ENCODE measurements at places on chromosomes 3 and 15. TPM values are rescaled to one million over a fixed set of nuclear protein-coding genes. Genes with fewer than 3 reads are reported as not detected.
A peak's percentile ranks its signal among the peaks of the same experiment; 100 is the strongest.

DNA sequence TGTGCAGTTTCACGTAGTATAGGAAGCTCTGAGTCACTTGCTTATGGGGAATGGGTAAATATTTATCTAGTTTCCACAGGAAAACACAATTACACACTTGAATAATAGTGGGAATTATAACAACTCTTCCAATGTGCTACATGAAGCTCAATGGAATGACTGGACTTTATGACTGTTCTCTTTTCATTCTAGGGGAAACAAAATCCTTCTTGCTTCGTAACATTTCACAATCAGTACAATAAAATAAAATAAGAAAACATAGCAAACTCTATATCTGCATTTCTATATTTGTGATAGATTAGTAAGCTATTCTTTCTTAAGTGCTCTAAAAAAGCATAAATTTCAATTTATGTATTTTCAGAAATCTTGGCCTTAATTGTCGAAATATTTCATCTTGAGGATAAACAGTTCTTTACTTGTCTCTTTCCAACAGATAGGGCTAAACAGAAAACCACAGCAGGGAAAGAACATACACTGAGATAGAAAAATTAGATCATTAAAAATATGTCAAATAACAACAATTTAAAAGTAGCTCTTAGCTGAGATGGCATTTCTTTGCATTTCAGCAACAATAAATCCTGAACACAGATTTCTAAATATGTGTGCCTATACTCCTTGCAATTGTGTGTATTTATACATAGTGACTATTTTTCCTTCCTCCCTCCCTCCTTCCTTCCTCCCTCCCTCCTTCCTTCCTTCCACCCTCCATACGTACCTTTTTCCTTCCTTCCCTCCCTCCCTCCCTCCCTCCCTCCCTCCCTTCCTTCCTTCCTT, 395.5 kb upstream of the KCNMB2 start:
- DNase-seq = peak; percentile 33

DNA sequence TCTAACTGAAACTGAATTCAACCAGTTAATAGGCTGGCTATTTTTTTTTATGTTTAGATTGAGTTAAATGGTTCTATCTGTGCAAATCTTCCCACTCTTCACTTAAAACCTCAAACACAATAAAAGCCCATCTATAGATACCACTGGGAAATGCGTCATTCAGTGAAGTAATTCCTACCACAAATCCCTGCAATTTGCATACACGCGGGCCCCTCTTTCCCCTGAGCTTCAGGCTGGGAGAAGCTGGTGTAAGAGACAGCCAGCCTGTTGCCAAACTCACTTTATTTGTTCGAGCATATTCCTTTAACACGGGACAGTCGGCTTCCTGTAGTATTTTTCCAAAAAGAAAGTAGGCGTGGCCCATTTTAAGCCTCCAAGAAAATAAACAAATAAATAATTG, 26.0 kb upstream of the MCTP2 start:
- no peak for DNase-seq

DNA sequence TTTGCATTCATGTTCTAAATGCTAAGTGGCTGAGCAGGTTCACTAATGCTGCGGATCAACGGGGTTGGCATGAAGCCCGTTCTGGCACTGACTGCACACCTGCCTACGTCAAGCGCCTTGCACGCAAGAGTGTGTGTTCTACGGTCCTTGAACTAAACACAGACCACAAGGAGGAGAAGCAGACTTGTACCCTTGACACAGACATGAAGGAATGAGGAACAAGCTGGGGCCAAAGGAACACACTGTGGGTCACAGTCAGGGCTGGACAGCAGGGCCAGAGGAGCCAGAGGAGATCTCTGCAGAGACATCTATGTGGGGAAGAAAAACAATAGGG, 48.0 kb upstream of the LDHAL6B start:
- DNase-seq = no peak

AMOTL2 gene
- total RNA-seq = 74.6 TPM

ANKRD34C gene
- total RNA-seq = not detected

GRCh38 chr3:153373606-153374005, 211.6 kb downstream of the RAP2B start:
- no peak for DNase-seq

- DNase-seq = peak; percentile 21
Observed at GRCh38 chr15:31262901-31263671, 63.5 kb upstream of the KLF13 start.

DNA sequence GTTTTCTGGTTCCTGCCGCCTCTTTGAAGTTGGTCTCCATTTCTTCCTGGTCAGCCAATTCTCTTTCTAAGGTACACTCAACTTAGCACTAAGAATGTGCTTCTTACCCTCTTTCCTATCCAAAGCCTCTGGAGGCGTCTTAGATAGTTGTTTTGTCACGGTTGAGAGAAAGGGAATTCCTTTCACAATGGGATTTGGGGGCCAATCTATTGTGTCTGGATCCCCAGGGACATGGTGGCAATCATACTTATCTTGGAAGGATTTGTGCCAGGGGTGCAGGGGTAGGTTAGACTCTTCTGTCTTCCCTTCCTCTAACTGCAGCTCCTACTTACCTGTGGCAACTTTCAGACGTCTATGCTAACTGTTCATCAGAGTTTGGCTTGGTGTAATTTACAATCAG, 287.1 kb downstream of the SOX2 start:
- no peak for DNase-seq

GRCh38 chr15:66097151-66098021, 156.2 kb downstream of the MEGF11 start:
- DNase-seq = no peak

LPP gene
- 89.6 TPM for total RNA-seq

GRCh38 chr3:195801251-195802183, 10.2 kb downstream of the MUC4 start:
- no peak for DNase-seq

DNA sequence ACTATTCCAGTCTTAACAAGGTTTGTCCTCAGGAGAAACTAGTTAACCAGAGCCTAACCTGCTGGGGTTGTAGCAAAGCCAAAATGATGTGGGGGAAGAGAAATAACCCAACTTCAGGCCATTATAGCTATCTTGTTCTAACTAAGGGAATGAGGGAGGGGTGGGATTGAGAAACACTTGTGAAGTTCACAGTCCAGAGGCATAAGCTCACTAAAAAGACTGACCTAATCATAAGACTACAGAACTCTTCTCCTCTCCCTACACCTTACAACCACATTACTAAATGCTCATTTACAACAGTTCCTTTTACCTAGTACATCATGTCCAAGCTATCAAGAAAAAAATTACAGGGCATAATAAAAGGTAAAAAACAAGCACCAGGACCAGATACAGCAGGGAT, 52.8 kb downstream of the UBE3A start:
- DNase-seq = no peak

CAMK2N2 gene
- not detected for total RNA-seq

DNA sequence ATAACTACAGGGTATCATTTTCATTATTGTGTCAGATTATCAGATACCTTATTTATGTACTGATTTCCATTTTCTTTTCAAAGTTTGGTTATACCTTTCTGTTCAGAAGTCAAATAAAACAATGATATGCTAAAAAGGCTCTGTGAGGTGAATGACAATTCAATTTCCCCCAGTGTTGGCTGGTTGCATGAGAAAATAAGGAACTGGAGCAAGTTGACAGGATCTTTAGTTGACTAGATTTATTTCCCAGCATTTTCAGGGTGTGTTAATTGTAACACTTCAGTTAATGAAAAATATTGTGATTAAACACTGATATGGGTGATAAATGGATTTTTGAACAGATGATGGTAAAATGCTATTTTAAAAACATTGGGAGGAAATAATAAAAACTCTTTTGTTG, 122.8 kb upstream of the FAM3D start:
- no peak for DNase-seq

GRCh38 chr15:73686781-73687256, 2.6 kb downstream of the CD276 start:
- peak; percentile 95 for DNase-seq

DNA sequence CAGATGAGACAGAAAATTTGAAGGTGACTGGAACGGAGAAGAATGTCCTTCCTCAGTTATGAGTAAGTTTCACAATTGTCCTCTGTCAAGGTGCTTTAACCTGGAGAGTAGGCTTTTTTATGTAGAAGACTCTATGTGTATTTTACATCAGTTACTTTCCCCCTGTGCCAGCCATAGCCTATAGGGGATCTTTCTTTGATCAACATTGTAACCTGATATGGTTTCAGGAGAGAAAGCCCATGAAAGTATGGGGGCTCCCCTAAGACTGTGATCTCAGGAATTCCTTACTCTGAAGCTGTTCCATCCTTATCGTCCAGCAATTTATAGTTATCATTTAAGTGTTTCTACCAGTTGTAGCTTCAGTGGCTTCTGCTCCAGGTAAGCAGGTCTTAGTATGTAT, 1076.3 kb upstream of the EPHA6 start:
- no peak for DNase-seq

GRCh38 chr3:49916686-49917085, 12.9 kb downstream of the MON1A start:
- DNase-seq = peak; percentile 34

DNA sequence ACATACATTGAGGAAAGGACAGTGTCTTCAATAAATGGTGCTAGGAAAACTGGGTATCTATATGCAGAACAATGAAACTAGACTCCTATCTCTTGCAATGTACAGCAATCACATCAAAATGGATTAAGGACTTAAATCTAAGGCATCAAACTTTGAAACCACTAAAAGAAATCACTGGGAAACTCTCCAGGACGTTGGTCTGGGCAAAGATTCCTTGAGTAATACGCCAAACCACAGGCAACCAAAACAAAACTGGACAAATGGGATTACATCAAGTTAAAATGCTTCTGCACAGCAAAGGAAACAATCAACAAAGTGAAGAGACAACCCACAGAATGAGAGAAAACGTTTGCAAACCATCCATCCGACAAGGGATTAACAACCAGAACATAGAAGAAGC, 14.5 kb downstream of the LAMP3 start:
- peak; percentile 86 for DNase-seq

DNA sequence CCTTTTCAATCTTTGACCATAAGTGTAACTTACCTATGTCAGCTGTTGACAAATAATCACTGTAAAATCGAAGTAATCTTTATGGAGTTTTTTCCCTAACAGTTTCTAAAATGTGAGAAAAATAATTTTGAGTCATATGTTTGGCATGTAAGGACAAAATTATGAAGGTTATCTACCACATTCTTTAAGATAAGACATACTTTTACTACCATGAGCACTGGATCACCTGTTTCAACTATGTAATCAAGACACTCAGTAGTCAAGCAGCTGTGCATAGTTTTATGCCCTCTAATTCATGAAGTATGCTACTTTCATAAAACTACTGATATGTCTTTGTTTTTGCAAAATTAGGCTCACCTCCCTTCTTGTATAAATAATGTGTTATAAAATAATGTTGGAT, 12.1 kb downstream of the FGF7 start:
- peak; percentile 90 for DNase-seq

SCN5A gene
- total RNA-seq = 0.50 TPM

CSPG5 gene
- under 0.01 TPM for total RNA-seq

HCN4 gene
- total RNA-seq = not detected

BCL2A1 gene
- total RNA-seq = 5.9 TPM

DNA sequence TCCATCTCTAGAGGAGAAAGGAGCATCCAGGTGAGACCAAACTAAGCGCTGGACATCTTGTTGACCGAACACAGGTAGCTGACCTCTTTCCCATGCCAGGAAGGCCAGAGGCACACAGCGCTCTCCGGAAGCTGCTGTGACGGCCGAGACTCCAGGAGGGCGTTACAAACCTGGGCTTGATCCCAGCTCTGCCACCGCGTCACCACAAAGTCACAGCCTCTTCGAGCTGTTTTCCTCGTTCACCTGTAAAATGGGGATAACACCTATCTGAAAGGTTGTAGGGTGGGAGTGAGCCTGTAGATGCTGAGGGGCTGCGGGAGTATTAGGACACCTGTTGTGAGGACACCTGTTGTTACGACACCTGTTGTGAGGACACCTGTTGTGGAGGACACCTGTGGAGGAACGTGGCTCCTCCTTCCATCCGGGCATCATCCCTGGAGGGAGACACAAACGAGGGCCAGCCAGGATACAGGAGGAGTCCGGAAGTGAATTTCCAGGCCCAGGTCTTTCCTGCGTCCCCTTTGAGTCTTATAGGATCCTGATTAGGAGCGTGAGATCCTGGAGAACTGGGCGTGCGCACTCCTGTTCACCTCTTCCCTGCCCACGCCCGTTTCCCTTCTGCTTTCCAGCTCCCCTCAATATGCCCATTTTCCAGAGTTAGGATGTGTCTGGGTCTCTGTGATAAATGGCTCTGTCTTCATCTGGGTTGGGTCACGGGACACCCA, 2.3 kb upstream of the MUC4 start:
- no peak for DNase-seq

DNA sequence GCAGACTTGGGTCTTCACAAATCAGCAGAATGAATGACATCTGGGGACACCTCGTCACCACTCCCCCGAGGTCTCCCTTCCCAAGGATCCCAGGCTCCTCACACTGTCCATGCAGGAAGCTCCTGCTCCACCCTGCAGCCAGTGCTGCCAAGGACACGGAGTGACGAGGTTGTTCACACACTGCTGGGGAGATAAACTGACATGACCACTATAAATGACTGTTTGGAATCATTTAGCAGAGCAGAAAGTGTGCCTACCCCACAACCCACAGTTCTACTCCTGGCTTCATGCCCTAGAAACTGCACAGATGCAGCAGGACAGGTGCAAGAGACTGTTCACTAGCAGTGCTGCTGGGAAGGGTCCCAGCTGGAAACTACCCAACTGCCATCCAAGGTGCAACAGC, 19.7 kb upstream of the PRSS50 start:
- DNase-seq = no peak

GRCh38 chr15:47742334-47742733, 25.0 kb downstream of the SEMA6D start:
- DNase-seq = no peak

PAQR5 gene
- total RNA-seq = 9.8 TPM

Measured in fibroblast of lung (primary cell).